ENCODE measurements at places on chromosomes 5 and 9. TPM values are rescaled to one million over a fixed set of nuclear protein-coding genes. Genes with fewer than 3 reads are reported as not detected.

Gene GHR
- total RNA-seq, result not detected

Gene SAXO1
- 0.03 TPM for total RNA-seq

Gene MLANA
- total RNA-seq, result not detected

Gene ODF2
- total RNA-seq, result 17.2 TPM

Gene HSD17B4
- total RNA-seq, result 7.4 TPM

DNA sequence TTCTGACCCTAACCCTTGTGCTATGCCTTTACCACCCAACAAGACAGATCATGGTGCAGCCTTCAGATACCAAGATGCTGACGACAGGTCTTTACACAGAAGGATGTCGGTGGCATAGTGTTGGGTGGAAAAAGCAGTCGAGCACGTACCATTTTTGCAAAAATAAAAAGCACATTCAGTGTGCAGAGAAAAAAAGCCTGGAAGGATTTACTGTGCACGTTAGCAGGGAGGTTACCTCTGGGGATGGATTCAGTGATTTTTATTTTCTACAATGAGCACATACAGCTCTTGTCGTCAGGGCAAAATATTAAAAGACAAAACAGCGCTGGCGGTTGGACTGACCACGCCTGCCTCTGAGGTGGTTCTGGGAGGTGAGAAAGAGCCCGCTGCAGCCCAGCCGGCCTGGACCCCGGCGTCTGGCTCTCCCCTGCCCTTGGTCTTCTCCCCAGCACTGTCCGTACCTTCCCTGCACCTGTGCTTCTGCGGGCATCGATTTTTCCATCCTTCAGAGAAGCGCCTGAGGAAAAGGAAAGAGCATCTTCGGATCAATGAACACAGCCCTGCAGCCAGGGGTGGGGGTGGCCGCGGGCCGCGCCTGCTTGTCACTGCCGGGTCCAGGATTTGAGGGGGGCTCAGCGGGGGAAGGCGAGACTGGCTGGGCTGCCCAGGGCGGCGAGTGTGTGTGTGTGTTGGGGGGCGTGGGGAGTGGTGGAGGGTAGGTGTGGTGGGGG is 200.0 kb upstream of the IER5L start:
- no peak for DNase-seq

DNA sequence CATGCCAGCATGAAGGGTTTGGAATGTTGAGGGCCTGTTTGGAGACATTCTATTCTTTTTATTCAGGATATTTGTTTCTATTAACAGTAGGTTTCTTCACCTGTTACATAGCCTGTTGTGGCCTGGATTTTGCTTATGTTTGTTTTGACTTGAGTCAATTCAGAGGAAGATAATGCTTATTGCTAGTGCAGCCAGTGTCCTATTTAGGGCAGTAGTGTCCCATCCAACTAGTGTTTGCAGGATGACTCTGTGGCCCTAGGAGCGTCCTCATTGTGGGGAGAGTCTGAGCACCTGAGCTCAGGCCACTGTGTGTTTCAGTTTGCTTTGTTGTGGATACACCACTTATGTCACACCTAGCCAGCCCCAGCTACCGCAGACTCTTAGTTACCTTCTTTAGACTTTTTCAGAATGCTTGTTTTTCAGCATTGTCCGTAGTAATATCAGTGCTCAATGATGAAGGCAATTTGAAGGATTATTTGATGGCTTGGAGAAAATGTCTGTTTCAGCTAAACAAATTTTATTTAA is 90.3 kb downstream of the ARHGEF28 start:
- no peak for DNase-seq

- no peak for DNase-seq
Observed at GRCh38 chr5:83764101-83764500, 43.4 kb upstream of the HAPLN1 start.

- no peak for DNase-seq
Observed at GRCh38 chr9:77018969-77019235, 553 bp upstream of the FOXB2 start.

GRCh38 chr9:26954050-26954508 is 2.1 kb upstream of the IFT74 start:
- DNase-seq, result no peak

- no peak for DNase-seq
Observed at GRCh38 chr9:110514897-110515296, 64.6 kb downstream of the SVEP1 start.

DNA sequence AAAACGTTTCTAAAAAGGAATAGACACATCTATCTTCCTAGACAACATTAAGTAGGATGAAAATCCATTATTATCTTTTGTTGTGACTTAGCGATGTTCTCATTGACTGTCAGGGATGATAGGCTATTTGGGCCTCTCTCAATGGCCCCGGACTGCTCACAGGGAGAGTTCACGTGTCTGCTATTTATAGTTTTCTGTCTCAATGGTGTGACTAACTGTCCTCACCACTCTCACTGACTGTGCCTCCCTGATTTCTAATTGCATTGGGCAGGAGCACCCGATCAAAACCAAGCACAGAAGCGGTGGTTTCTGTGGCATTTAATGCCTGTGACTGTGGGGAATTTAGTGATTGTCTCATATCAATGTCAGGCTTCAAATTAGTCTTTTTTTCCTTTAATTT is 286.7 kb upstream of the KLF9 start:
- no peak for DNase-seq

DNA sequence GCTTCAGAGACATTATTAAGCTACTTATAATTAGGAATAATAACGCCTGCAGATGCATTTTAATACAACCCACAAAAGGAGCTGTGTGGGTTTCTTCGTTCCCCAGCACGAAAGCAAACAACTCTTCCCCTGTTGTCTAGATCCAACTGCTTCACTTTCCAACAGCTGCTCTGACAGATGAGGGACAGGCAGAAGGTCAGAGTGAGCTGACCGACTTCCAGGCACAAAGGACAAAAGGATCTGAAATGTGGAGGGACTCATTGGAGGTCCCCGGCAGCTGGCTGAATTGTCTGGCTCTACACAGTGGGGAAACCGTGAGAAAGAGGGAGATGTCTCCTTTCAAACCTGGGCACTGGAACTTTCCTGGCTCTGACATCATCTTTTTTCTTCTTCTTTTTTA is 79.1 kb upstream of the ALDH1B1 start:
- DNase-seq, result no peak

All from CD8-positive, alpha-beta T cell (primary cell).